Right ventricle myocardium inferior (tissue), 1 donor: ENCODE measurements at places on chromosomes 7 and 10. TPM values are rescaled to one million over a fixed set of nuclear protein-coding genes. Genes with fewer than 3 reads are reported as not detected.

- no peak for DNase-seq
Observed at GRCh38 chr7:132410385-132410784, 165.9 kb downstream of the PLXNA4 start.

GRCh38 chr7:157839226-157839625, 502.4 kb downstream of the DNAJB6 start:
- no peak for DNase-seq

DNA sequence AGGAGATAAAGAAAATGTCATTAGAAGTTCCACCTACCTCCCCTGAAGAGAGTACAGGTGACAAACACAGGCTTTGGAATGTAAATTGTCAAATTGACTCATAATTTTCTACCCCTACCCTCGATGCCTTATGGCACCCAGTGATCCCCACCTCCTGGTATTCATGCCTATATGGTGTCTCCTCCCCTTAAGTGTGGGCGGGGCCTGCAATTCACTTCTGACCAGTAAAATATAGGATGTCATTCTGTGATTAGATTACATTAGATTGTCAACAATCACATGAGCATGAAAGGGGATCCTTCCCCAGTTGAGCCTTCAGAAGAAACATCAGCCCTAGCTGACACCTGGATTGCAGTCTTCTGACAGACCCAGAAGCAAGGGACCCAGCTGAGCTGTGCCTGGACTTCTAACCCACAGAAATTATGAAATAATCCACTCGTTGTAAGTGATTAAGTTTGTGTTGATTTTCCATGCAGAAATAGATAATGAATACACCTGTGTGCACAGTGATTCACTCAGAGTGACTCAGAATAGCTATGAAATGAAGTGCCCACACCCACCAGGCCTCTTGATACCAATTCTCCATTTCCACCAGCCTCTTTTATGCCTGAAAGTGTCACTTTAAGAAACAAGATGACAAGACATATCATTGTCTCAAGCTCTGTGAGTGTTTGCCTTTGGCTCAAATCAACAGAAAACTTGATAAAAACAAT, 8.5 kb upstream of the SLC39A12 start:
- DNase-seq = no peak

GRCh38 chr10:47285381-47286115, 14.4 kb upstream of the GDF10 start:
- DNase-seq = no peak

GRCh38 chr10:98172495-98172894, 38.0 kb downstream of the R3HCC1L start:
- no peak for DNase-seq

DNA sequence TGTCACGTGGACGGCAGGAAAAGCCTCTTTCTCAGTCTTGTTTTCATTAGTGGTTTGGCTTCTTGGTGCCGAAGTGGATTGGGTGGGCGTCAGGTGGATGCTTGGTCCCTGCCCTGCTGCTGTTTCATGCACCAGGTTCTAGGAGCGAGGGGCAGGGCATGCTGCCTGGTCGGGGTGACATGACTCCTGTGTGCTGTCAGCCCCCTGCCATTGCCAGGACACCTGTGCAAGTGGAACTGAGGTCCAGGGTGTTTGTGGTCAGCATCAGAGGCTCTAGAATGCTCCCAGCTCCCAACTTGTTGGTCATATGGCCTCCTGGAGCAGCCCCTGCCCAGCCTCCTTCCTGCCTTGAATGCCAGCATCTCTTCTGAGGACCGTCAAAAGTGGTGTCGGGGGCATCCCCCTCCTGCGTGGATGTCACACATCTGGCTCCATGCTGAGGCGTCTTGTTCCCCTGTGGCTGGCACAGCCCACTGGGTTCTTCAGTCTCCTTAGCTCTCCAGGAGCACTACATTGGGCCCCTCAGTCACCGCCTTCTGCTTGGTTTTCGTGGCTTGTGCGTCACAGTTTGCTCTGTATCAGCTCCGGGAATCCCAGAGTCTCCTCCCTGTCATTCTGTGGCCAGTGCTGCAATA, 24.8 kb downstream of the ADCY1 start:
- DNase-seq = no peak

The TFEC gene
- 1.6 TPM for total RNA-seq

The ACBD7 gene
- total RNA-seq = not detected

The GSTO2 gene
- 0.70 TPM for total RNA-seq

The POM121C gene
- 19.4 TPM for total RNA-seq

The GIMAP7 gene
- 21.4 TPM for total RNA-seq
